ENCODE measurements at places on chromosomes 7 and 10. TPM values are rescaled to one million over a fixed set of nuclear protein-coding genes. Genes with fewer than 3 reads are reported as not detected.

The WEE2 gene
- 0.22 TPM for total RNA-seq

DNA sequence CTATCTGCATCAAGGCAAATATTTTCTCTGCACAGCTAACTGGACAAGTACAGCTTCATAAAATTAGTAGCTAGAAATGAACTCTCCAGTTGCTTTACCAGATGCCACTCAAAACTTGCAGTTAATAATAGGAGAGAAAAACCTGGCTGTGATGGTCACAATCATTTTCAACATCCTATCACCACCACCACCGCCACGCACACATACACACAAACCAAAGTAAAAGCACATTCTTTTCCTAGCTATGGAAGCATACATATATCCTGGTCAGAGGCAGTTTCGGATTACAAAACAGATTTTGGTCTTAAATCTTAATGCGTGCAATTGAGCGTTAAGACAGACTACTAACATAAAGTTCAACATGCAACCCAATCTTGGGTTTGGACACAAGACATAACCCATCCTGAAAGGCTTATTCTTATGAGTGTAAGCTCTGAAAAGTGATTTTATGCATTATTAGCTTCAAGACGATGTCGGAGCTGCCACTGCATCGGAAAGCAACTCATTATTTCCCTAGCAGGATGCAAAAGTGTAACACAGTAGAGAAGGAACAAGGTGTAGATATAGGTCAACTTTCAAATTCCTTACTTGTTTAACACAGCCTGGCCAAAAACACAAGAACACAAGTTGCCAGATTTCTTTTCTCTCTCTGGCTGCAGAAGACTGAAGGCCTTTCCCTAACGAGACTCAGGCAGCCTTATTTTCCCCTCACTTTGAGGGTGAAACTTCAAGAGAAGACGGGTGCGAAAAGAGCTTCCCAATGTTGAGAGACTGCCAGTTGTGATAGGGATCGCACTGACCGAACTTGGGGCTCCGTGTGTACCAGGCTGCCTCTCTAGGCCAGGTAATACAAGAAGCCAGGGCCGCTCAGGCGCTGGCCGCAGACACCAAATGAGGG lies 1.2 kb downstream of the CACUL1 start:
- peaks cover 9% of the 10 kb centered on the region for H3K4me1 ChIP-seq
- H3K4me3 ChIP-seq = peak overlapping the region; percentile 81
- H3K36me3 ChIP-seq = no peaks in the 10 kb centered on the region
- peak overlapping the region; percentile 87 for H3K27ac ChIP-seq

The PLEKHS1 gene
- 0.11 TPM for total RNA-seq

The C7orf33 gene
- total RNA-seq = not detected

DNA sequence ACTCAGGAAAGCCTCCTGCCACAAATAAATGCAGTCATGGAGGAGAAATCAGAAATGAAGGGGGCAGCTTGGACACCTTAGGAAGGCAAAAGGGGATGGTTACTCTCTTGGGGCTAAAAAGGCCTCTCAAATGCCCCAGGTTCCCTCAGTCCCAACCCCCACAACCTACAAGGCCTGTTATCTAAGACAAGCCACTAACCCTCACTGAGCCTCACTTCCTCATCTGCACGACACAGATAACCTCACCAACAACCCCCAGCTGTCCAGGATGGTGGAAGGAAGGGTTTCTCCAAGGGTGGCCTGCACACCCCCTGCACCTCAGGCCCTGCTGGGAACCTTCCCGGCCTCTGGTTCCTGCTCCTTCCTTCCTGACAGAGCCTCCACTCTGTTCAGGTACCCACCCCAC lies 29.2 kb downstream of the SORBS1 start:
- H3K4me1 ChIP-seq = peaks cover 25% of the 10 kb centered on the region
- H3K27me3 ChIP-seq = no peaks in the 10 kb centered on the region
- H3K4me3 ChIP-seq = no peak overlapping the region
- H3K27ac ChIP-seq = no peak overlapping the region
- no peak for DNase-seq

- H3K36me3 ChIP-seq = no peaks in the 10 kb centered on the region
- no peak overlapping the region for H3K4me3 ChIP-seq
- peak overlapping the region; percentile 90 for H3K27ac ChIP-seq
- peaks cover 33% of the 10 kb centered on the region for H3K4me1 ChIP-seq
Observed at GRCh38 chr10:5467207-5467535, 32.2 kb downstream of the CALML5 start.

GRCh38 chr7:18555120-18555519 lies 59.6 kb downstream of the HDAC9 start:
- DNase-seq = no peak
- H3K4me1 ChIP-seq = no peaks in the 10 kb centered on the region
- no peaks in the 10 kb centered on the region for H3K36me3 ChIP-seq

The PRRT4 gene
- total RNA-seq = 6.7 TPM

DNA sequence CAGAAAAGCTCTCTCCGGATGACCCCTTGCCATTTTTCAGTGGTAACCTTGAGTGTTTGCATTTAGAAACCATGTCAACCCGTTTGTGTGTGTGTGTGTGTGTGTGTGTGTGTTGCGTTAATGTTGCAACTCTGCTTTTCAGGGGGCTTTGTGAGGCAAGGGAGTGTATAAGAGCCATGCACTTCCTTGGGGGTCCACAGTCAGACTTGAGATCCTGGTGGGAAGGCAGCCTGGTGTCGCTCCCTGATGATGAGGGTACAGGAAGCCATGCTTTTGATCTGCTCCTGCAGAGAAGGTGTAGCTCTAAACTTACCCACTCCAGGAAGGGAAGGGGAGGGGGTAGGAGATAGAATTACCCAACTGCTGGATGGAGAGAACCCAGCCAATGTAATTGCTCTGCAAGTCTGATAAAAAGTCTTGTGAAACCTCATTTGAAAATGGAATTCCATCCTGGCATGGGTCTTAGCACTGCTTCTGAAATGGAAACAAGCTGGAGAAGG lies 10.7 kb downstream of the GRK5 start:
- DNase-seq = no peak
- H3K4me1 ChIP-seq = peaks cover 9% of the 10 kb centered on the region
- H3K36me3 ChIP-seq = no peaks in the 10 kb centered on the region
- no peaks in the 10 kb centered on the region for H3K27me3 ChIP-seq
- no peak overlapping the region for H3K27ac ChIP-seq
- no peak overlapping the region for H3K4me3 ChIP-seq

GRCh38 chr7:11403781-11404180 lies 428.2 kb downstream of the THSD7A start:
- H3K27ac ChIP-seq = no peak overlapping the region
- no peak overlapping the region for H3K4me3 ChIP-seq
- no peaks in the 10 kb centered on the region for H3K27me3 ChIP-seq
- H3K36me3 ChIP-seq = peaks cover 3% of the 10 kb centered on the region

The PON1 gene
- total RNA-seq = 0.61 TPM

- no peak overlapping the region for H3K27ac ChIP-seq
- no peaks in the 10 kb centered on the region for H3K27me3 ChIP-seq
- no peaks in the 10 kb centered on the region for H3K36me3 ChIP-seq
Observed at GRCh38 chr10:72764151-72764550, 72.2 kb downstream of the MCU start.

DNA sequence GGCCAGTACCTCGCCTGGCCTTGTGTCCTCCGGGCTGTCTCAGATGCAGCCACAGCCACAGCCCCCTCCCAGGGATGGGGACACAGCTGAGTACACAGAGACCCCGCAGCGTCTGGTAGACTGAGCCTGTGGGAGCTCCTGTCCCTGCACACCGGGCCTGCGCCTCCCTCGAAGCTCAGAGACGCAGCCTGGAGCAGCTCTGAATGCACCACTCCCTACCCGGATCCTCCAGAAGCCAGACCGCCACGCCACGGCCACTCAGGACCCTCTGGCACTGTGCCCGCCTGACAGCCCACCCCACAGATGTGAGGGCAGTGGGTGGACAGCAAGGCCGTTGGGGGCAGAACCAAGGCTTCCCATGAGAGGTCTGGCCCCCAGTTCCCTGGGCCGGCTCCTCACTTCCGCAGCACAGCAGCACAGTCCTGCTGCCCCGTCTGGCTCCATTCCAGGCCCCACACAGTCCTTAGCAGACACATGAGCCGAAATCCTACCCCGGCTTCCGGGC lies 40.8 kb downstream of the PAPOLB start:
- DNase-seq = no peak
- H3K27ac ChIP-seq = no peak overlapping the region

DNA sequence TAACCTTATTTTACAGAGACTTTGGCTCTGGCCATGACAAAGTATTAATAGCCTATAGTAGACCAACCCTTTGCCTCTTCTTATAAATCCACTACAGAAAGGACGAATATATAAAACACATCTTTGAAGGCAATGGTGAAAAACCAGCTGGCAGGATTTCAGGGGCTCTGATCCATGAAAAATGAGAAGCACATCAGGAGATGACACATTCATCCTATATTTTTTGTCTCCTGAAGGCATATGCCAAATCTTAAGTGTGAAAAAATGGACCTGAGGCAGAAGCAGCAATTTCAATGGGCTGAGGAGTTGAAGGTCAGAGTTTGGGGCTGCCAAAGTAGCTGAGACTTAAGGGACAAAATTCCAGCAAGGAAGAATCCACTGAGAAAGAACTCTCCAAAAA lies 14.4 kb downstream of the RNF216 start:
- H3K27me3 ChIP-seq = no peaks in the 10 kb centered on the region
- no peaks in the 10 kb centered on the region for H3K4me1 ChIP-seq
- DNase-seq = no peak
- H3K27ac ChIP-seq = no peak overlapping the region

- no peaks in the 10 kb centered on the region for H3K4me1 ChIP-seq
- no peaks in the 10 kb centered on the region for H3K27me3 ChIP-seq
- no peak overlapping the region for H3K27ac ChIP-seq
- H3K4me3 ChIP-seq = no peak overlapping the region
Observed at GRCh38 chr10:18582803-18583202, 68.6 kb downstream of the NSUN6 start.

The TRIL gene
- 24.0 TPM for total RNA-seq

The BZW2 gene
- total RNA-seq = 39.0 TPM

GRCh38 chr10:71299071-71299785 lies 19.8 kb upstream of the SLC29A3 start:
- no peaks in the 10 kb centered on the region for H3K27me3 ChIP-seq
- peaks cover 7% of the 10 kb centered on the region for H3K4me1 ChIP-seq
- H3K4me3 ChIP-seq = no peak overlapping the region

DNA sequence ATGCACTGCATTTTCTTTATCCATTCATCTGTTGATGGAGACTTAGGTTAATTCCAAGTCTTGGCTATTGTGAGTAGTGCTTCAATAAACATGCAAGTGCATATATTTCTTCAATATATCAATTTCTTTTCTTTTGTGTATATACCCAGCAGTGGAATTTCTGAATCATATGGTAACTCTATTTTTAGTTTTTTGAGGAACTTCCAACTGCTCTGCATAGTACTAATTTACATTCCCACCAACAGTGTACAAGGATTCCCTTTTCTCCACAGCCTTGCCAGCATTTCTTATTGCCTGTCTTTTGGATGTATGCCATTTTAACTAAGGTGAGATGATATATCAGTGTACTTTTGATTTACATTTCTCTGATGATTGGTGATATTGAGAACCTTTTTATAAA lies 145.2 kb downstream of the LYZL1 start:
- H3K27me3 ChIP-seq = no peaks in the 10 kb centered on the region
- no peaks in the 10 kb centered on the region for H3K4me1 ChIP-seq
- no peak for DNase-seq
- peaks cover 2% of the 10 kb centered on the region for H3K36me3 ChIP-seq
- no peak overlapping the region for H3K27ac ChIP-seq

- no peaks in the 10 kb centered on the region for H3K36me3 ChIP-seq
- H3K4me3 ChIP-seq = no peak overlapping the region
- H3K27me3 ChIP-seq = no peaks in the 10 kb centered on the region
- no peaks in the 10 kb centered on the region for H3K4me1 ChIP-seq
- H3K27ac ChIP-seq = no peak overlapping the region
Observed at GRCh38 chr10:98167191-98167590, 32.7 kb downstream of the R3HCC1L start.

The VWDE gene
- 2.6 TPM for total RNA-seq

The SLC26A3 gene
- not detected for total RNA-seq

GRCh38 chr7:113412410-113412809 lies 294.1 kb upstream of the SMIM30 start:
- H3K4me1 ChIP-seq = no peaks in the 10 kb centered on the region
- DNase-seq = no peak
- no peak overlapping the region for H3K27ac ChIP-seq
- no peaks in the 10 kb centered on the region for H3K27me3 ChIP-seq
- H3K4me3 ChIP-seq = no peak overlapping the region

The MYOZ1 gene
- 4.2 TPM for total RNA-seq

DNA sequence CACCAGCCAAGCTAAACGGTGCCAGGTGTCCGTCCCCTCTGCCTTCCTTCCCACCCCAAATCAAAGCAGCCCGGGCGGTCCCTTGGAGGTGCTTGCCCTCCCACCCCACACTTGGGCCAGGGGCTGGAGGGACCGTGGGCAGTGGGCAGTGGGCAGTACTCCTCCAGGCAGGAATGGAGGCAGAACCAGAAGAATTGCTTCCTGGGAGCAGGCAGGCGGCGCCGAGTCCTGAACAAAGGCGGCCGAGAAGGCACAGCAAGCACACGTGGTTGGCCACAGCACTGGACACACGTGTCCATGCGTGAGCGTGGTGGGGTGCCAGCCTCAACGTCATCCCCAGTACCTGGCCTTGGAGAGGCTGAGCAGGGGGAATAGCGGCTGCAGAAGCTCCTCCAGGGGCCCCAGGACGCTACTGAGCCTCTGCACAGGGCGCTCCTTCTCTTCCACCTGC lies 48.4 kb upstream of the NKX6-2 start:
- peaks cover 28% of the 10 kb centered on the region for H3K27me3 ChIP-seq
- DNase-seq = no peak
- peaks cover 13% of the 10 kb centered on the region for H3K4me1 ChIP-seq
- peaks cover 14% of the 10 kb centered on the region for H3K36me3 ChIP-seq
- no peak overlapping the region for H3K27ac ChIP-seq

DNA sequence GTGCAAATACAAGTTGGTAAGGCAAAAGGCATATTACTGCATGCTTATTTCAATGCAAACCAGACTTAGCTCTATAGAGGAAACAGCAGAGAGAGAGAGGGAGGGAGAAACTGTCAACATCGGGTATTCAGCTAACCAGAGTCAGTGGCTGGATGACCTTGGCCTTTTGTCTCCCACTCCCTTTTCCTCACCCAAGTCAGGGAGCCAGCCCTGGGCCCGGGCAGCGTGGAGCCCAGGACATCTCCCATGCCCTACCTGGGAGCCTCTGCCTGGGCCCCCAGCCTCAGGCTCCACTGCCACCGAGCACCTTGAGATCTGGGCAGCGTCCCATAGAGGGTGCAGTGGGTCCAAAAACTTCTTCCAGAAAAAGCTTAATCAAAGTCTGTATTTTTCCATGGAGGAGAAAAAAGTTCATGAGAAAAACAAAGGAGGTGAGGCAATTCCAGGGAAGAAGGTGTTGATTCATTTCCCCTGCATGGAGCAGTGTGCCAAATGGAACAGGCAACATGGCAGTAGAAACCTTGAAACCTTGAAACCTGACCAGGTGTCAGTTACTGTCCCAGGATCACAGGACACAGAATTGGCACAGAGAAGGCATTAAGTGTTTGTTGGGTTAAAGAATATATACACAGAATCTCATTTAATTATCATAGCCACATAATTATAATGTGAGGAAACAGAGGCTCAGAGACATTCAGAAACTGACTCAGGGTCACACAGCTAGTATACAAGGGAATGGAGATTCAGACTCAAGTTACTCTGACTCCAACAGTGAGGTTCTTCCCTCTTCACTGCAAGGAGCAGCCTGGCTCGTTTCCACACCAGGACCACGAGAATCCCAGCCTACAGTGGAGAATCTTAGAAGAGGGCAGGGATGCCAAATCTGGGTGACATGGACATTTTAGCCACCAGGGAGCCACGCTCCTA lies 5.8 kb upstream of the NCOA4 start:
- no peak for DNase-seq
- H3K27me3 ChIP-seq = no peaks in the 10 kb centered on the region
- no peak overlapping the region for H3K4me3 ChIP-seq
- H3K27ac ChIP-seq = no peak overlapping the region
- H3K36me3 ChIP-seq = no peaks in the 10 kb centered on the region

- no peak overlapping the region for H3K27ac ChIP-seq
- DNase-seq = peak; percentile 46
- no peaks in the 10 kb centered on the region for H3K27me3 ChIP-seq
- H3K4me3 ChIP-seq = peak overlapping the region; percentile 22
- H3K4me1 ChIP-seq = peaks cover 6% of the 10 kb centered on the region
Observed at GRCh38 chr7:141975806-141976523, 2.4 kb upstream of the TAS2R38 start.

The PTPN20 gene
- 20.0 TPM for total RNA-seq
